Stimulated activated CD4-positive, alpha-beta T cell treated with anti-CD3 and anti-CD28 coated beads, Interleukin-12 subunit alpha, Interleukin-12 subunit beta, amount 100 ng/mL, for 24 hours (primary cell): ENCODE measurements at places on chromosomes 13 and 19.
A peak's percentile ranks its signal among the peaks of the same experiment; 100 is the strongest.

DNA sequence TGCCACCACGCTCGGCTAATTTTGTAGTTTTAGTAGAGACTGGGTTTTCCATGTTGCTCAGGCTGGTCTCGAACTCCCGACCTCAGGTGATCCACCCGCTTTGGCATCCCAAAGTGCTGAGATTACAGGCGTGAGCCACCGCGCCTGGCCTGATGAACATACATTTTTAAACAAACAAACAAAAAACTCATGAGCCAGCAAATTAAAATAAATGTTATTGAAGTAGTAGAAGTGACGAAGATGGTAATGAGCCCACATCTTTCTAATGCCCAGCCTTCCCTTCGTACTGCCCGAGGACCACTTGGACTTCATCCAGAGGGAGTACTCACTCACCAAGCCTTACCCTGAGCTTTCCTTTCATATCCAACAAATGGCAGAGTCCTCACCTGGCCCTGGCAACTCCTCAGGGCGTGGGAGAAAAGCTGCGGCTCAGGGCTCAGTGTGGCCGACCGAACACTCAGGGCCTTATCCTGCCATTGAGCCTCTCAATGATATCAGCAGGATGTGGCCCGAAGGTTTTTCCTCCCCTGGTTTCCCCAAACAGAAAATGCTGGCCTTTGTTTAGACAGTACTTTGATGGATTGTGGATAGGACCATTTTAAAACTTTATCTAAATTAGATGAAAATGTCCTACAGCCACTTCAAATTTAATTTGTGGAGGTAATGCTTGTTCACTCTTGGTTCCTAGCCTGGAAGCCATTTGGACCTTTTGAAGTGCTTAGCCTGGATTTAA lies 22.8 kb upstream of the ABCC4 start:
- no peak for DNase-seq

DNA sequence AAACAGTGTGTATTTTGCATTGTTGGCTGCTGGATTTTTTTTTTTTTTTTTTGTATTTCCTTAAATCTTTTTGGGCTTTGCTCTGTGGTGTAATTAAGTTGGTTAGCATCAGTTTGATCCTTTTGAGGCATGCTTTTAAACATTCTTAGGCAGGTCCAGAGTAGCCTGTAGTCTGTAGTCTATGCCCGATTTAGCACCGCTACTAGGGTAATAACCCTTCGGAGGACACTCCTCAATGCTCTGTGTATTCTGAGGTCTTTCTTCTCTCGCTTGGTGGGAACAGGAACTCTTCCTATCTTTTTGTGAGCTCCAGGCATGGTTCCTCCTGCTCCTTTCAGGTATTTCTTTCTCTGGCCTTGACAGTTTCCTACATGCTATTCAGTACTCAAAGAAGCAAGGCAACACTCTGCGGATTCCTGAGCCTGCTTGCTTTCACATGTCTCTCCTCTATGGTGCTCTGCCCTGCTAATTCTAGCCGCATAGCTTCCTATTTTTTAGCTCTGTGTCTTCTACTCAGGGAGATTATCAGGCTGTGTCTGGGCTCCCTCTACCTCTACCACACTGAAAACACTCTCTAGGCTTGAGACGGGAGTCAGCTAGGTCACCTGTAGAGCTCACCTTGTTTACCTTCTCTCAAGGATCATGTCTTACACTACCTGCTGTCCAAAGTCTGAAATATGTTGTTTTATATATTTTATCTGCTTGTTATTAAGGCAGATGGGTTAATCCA lies 195.1 kb downstream of the NDFIP2 start:
- no peak for DNase-seq

DNA sequence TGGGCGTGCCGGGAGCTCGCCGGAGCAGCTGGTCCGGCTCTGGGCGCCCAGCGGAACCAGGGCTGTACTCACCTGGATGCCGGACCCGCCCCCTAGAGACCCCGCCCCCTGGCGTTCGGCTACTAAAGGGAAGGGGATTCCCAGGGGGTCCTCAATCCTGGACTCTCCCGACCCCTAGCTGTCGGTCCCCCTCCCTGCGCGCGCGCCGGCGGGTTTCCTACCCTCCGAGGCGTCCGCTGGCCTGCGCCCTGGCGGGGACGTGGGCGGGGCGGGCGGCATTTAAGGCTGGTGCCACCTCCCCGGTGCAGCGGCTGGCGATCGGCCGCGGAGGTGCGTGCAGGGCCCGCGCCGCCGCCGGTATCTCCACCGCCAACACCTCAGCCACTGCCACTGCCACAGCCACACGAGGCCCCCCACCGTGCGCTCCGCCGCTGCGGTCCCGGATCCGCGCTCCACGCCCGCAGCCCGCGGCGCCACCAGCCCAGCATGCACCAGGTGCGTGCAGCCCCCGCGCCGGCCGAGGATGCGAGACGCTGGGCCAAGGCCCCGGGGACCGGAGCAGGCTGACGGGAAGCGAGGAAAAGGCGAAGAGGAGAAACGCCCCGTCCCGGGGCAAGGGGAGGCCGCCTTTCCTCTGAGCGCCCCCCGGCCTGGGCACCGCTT lies at the start of gene ATP12A:
ATP12A (plus strand) TSS at position 151 of the 663 bp plus-strand sequence; CDS start at position 487, 336 bp downstream.
- peak; percentile 22 for DNase-seq

GRCh38 chr19:5882421-5882968 lies 12.2 kb upstream of the FUT5 start:
- no peak for DNase-seq

DNA sequence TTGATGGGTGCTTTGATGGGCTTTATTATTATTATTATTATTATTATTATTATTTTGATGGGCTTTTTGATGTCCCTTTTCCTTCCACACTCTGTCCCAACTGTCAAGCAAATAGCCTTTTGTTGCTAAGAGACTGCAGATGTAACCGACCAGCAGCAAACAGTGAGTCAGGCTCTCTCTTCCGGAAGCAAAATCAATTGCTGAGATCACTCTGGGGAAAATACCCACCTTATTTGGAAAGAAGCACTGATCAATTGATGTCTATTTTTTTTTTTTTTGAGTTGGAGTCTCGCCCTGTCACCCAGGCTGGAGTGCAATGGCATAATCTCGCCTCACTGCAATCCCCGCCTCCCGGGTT lies 2.9 kb downstream of the LDLR start:
- no peak for DNase-seq

DNA sequence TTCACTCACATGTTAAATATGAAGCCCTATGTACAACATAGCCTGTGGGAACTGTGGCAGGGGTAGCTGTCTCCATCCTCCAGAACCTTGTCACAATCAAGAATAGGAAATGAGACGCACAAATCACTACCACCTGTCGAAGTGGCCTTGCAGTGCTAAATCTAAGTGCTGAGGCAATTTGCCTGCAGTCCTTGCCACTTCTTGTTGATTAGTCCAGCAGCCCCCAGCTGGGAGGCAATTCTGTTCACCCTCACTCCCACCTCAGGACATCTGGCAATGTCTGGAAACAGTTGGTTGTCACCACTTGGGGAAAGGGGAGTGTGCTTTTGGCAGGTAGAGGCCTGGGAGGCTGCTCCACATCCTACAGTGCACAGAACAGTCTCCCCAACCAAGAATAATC lies 10.7 kb downstream of the RFX2 start:
- no peak for DNase-seq

DNA sequence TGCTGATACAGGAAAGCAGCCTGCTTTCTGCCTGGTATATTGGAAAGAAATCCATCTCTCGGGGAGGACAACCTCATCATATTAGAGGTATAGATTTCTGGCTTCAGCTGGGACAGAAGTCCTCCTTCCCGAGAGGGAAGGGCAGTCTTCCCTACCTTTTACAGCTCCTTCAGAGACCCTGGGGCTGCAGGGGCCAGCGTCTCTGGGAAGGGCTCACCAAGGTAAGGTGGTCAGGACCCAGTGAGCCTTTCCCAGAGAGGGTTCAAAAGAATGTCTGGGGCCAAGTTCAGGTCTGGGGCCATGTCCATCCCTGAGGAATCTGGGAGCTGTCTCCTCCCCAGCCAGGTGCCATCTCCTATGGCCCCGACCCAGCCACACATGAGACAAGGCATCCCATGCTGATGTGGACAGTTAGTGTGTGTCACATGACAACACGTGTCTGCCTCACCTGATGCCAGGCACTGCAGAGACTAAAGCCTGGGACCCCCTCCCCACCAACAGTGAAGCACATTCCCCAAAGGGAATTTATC lies 136.4 kb downstream of the URI1 start:
- no peak for DNase-seq

GRCh38 chr19:6476155-6476895 lies 5.3 kb downstream of the DENND1C start:
- DNase-seq = peak; percentile 50

GRCh38 chr13:41905600-41906254 lies 55.2 kb downstream of the VWA8 start:
- no peak for DNase-seq

DNA sequence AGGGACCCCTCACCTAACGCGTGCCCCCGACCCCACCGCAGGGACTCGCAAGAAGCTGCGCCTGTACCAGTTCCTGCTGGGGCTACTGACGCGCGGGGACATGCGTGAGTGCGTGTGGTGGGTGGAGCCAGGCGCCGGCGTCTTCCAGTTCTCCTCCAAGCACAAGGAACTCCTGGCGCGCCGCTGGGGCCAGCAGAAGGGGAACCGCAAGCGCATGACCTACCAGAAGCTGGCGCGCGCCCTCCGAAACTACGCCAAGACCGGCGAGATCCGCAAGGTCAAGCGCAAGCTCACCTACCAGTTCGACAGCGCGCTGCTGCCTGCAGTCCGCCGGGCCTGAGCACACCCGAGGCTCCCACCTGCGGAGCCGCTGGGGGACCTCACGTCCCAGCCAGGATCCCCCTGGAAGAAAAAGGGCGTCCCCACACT lies 4.7 kb upstream of the MYBPC2 start:
- DNase-seq = no peak

DNA sequence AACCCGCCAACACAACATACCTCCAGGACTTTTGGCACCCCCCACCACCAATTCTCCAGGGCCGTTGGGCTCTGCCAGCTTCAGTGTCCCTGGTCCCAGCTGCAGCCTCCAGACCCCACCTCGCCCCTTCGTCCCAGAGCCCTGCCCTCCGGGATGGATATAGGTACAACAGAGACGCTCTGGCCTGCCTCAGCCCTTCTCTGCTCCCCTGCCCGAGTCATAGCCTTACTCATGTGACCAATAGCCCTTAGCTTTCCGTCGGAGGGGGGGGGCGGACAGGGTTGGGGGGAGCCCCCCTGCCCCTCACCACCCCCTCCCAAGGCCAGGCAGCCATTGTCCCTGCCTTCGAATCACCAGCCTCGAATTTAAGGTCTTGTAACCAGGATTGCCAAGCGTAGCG lies 70.8 kb upstream of the NFIC start:
- no peak for DNase-seq

DNA sequence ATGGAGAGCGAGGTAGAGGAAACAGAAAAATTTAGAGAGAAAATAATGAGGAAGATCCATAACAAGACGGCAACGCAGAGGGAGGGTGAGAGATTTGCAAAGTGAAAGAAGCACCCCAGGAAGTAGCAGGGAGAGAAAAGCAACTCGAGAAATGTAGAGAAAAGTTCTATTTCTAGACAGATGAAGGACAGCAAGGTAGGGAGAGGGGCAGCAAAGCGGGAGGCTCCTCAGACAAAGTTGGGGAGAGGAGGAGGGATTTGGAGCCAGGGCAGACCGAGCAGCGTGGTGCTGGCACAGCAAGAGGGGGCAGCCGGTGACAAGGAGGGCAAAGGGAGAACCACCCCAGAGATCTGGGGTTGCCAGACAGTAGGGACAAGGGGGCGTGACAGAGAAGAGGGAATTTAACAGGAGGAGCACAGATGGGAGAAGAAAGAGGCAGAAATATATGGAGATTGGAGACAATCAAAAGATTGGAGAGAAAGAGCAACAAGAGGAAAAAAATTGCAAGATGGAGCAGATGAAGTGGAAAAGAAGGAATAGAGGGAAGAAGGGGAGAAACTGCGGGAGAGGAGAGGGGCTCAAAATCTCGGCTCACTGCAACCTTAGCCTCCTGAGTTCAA lies 989 bp downstream of the ZNF766 start:
- no peak for DNase-seq

DNA sequence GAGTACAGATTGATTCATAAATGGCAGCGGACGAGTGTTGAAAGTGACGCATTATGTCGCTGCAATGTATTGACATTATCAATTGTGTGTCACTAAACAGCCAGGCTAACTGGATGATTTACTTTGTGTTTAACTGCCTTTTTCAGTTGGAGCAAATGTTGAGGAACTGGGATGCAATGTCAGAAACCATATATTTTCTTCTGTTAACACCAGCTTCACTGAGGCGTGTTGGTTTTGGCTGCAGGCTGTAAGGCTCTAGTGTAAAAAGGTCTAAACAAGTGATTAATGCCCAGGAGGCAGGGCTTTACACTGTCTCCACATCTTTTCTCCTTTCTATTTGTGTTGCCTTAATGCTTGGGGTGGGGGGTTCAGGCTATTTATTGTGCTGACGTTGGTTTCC lies 80.1 kb downstream of the GGACT start:
- no peak for DNase-seq

- DNase-seq = no peak
Measured at GRCh38 chr13:36850790-36851438, 31.9 kb downstream of the RFXAP start.

- DNase-seq = no peak
Measured at GRCh38 chr19:3975637-3976087, 4.8 kb upstream of the DAPK3 start.
